IPS-NIHi11 (cell line): ENCODE measurements at places on chromosomes 4 and X.

DNA sequence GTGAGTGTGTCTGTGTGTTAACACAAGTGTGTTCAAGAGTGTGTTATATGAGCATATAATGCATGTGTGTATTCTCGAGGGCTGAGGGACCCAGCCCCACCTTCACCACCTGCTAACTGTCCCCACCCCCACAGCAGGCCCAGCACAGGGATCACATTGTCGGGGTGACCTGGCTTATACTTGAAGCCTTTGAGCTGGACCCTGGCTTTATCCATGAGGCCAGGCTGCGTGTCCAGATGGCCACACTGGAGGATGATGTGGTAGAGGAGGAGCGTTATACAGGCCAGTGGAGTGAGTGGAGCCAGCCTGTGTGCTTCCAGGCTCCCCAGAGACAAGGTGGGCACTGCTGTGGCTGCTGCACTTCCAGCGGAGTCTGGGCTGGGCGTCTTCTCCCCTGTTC lies 7.6 kb downstream of the IL9R start:
- DNase-seq = no peak

GRCh38 chr4:15438939-15439524 lies 11.2 kb downstream of the C1QTNF7 start:
- DNase-seq = no peak

DNA sequence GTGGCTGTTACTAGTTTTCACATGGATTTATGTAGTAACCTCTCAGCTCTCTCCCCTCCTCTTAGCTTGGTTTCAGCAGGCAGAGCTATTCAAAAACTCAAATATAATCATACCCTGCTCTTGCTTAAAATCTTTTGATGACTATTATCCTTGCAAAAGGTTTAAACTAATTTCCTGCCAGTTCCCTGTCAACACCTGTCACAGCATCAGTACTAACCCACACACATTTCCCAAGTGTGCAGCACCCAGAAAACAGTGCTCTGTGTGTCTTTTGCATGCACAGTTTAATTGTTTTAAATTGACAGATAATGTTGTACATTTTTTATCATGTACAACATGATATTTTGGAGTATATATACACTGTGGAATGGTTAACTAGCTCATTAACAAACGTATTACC lies 202.0 kb downstream of the PAPSS1 start:
- no peak for DNase-seq

GRCh38 chr4:71411981-71412380 lies 73.2 kb downstream of the SLC4A4 start:
- no peak for DNase-seq

DNA sequence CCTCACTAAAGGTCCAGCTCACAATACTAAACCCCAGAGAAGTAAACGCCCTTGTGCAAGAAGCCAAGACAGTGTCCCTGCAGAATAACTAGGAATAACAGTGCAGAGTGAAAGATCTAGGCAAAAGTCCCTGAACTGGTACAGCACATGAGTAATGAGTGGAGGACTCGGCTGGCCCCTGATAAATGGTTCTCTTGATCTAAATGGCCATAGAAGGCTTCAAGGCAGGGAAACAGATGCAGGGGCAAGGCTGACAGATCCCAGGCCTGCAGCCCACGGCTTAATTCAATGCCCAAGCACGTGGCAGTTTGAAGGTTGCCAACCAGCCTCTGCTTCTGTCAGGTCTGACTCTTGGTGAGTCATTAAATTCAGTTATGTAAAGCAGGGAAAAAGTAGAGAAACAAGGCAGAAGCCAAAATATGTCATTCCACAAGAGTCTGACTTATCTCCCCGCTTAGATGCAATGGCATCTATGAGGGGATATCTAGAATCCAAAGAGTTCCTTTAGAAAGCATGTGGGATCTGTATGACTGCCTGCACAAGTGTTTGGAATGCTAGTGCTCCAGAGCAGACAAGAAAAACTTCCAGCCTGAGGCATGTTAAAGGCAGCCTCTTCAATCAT lies 121.3 kb downstream of the PRDM5 start:
- DNase-seq = no peak

DNA sequence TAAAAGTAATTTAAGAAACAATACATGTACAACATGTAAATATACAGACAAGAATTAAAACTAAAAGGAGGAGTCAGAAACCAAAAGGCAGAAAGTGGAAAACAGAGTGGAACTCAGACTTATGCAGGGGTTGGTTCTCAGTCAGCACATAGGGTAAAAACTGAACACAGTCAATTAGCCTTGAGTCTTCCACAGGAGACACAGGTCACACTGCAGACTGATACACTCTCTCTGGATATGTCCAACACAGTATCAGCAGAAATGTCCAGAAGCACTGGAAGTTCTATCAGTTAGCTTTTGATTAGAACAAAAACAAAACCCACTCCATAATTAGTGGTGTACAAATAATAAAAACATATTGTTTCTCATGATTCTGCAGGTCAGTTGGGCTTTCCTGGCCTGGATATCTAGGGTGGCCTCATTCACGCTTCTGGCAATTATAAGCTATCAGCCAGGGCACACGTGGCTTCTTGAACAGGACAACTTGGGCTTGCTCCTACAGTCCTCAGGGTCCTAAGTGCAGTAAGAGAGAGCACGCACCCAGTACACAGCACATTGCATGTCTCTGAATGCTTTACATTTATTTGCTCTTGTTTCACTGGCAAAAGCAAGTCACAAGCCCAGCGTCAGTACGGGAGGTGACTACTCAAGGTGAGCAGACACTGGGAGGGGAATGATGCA lies 21.6 kb downstream of the TEC start:
- DNase-seq = no peak

- DNase-seq = no peak
Measured at GRCh38 chrX:116170511-116170910, at the start of gene AGTR2. Gene AGTR2 (plus strand): TSS chrX:116170744. CDS start chrX:116172281, 1,537 bp downstream.

- DNase-seq = no peak
Measured at GRCh38 chr4:97477974-97478373, 665.3 kb downstream of the STPG2 start.

DNA sequence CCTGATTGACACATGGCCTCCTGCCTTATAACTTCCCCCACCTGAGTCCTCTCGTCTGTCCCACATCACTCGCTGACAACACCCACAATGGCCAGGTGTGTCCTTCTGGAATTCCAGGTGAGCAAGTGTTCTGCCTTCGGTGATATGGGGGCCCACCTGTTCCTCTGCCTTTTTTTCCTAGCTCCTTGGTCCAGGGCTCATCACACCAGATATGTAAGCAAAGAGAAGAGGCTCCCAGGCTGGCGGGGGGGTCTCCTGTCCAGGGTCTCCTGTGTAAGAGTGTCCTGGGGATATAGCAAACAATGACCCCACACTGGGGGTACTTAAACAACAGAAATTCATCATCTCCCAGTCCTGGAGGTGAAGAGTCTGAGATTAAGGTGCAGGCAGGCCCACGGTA lies 25.2 kb downstream of the P2RY8 start:
- no peak for DNase-seq
